ENCODE measurements at places on chromosomes 2 and 18.

DNA sequence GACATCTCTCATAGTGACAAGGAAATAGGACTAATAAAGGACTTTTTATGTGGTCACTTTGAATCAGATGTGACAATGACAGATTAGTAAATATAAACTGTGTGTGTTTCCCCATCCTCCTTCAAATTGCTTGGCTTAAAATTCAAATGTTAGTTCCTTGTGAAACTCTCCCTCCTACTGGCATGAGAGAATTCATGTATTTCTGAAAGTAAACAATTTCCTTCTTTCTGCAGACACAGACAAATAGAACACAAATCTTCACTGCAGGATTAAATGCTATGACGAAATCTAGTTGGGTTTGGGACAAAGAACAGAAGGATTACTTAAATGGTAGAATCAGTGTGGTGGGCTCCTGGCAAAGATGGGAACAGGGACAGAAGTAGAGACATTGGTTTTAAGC is 328.7 kb upstream of the FAM98A start:
- DNase-seq: no peak

DNA sequence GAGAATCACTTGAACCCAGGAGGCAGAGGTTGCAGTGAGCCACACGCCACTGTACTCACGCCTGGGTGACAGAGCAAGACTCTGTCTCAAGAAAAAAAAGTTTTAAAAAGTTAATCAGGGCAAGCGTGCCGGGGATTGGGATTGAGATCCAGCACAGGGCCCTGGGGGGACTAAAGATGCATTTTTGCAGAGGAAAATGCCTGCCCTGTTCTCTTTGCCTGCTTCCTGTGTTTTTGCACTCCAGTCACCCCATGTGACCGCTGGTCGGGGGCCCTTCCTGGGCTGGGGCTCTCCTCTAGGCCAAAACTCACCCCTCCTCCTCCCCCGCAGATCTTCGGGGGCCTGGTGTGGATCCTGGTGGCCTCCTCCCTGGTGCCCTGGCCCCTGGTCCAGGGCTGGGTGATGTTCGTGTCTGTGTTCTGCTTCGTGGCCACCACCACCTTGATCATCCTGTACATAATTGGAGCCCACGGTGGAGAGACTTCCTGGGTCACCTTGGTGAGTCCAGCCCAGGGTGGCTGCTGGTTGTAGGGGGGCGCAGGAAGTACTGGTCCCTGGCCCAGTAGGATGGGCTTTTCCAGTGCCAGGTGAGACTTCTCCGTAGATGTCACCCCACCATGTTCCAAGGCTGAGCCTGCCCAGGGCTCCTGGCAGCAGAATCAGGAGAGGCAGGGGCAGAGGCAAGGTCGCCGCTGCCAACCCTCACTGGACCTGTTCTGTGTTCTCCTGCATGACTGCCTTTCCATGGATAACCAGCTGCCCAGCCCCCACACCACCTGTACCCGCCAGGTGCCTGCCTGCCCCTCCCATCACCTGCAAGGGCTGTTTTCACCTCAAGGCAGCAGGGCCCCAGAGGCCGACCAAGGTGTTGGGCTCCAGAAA is 22.4 kb downstream of the MAL start:
- DNase-seq: no peak

- peak; percentile 30 for DNase-seq
Observed at GRCh38 chr2:239326831-239327535, 73.8 kb downstream of the HDAC4 start.

GRCh38 chr2:3692375-3692774 is 11.0 kb upstream of the DCDC2C start:
- no peak for DNase-seq

GRCh38 chr18:7482342-7482741 is 84.8 kb upstream of the PTPRM start:
- no peak for DNase-seq

DNA sequence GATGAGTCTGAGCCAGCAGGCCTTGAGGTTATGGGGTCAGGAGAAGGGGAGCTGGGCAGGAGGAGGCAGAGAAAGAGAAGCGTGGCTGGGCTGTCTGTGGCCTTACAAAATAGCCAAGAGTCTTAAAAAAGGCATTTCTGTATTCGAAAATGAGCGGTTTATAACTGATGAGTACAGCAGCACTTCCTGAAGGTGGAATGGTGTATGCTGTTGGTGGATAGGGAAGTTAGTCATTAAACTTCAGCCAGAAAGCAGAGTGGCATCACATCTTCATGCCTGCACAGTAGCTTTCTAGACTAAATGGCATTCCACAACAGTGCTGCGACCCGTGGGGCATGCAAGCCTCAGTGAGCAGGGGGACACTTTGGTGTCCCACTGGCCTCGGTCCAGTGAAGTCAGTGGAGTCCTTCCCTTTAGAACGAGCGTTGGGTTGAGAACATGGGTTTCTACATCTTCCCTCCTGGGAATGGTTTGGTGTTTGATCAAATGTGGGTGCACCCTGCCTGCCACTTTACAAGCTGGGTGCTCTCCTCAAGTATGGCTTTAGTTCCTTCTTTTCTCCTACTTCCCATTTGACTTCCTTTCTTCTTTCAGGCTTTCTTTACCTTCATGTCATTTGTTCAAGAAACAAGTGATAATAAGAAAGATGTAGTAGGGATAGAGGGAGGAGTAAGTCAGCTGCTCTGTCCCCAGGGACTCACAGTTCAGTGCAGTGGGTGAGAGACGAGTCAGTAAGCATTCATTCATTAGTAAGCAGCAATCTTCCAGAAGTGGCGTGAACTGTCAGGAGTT is 96.3 kb downstream of the ARMC9 start:
- DNase-seq: no peak

DNA sequence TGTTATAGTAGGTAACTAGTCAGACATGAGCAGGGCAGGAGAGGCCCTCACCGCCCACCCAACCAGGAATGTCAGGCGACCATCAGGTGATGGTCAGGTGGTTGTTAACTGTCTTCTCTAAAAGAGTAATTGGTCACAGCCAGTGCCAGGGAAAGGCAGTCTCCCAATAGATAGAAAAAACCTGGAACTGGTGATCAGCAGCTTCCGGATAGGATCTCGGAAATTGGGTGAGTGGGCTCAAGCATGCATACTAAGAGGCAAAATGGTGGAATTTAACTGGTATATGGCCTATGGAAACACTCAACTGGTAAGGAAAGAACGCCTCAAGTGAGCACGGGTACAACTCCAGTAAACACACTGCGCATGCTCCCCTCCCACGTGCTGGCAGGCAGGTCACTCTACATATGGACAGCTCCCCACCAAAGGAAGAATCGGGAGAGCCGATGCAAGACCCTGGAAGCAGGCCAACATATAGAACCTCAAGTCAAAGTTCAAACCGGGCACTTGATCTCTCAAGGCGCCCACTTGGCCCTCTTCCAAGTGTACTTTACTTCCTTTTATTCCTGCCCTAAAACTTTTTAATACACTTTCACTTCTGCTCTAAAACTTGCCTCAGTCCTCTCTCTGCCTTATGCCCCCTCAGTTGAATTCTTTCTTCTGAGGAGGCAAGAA is 43.5 kb upstream of the TMEM131 start:
- DNase-seq: no peak

GRCh38 chr2:24228470-24228869 is 53.6 kb downstream of the FAM228A start:
- no peak for DNase-seq

GRCh38 chr2:219626540-219626939 is 890 bp upstream of the SLC4A3 start:
- DNase-seq: no peak

- peak; percentile 39 for DNase-seq
Observed at GRCh38 chr2:226984750-226985582, 149.1 kb downstream of the RHBDD1 start.

- no peak for DNase-seq
Observed at GRCh38 chr2:171407030-171407675, 26.6 kb downstream of the METTL8 start.

- DNase-seq: no peak
Observed at GRCh38 chr18:9814431-9814830, 71.3 kb upstream of the TXNDC2 start.

GRCh38 chr2:170088776-170089175 is 89.2 kb upstream of the MYO3B start:
- no peak for DNase-seq

- no peak for DNase-seq
Observed at GRCh38 chr2:209696836-209697711, 74.6 kb upstream of the UNC80 start.

- no peak for DNase-seq
Observed at GRCh38 chr2:86233436-86233835, 34.2 kb downstream of the MRPL35 start.

GRCh38 chr2:15177103-15177502 is 384.0 kb downstream of the NBAS start:
- DNase-seq: peak; percentile 30

DNA sequence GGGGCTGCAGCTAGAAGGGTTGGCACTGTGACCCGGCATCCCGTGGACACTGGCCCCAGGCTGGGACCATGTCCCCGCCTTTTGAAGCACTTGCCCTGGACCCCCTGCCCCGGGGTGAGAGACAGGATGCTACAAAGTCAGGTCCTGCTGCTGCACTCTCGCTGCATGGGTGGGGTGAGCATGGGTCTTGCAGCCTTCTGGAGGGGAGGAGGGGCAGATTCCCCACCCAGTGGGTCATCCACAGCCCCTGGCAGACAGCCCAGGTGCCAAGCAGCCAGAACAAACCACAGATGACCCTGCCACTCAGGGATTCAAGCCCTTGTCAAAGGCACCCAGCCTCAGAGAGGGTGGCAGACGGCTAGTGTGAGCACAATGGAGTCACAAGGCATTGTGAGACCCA is 5.7 kb upstream of the NMUR1 start:
- no peak for DNase-seq

DNA sequence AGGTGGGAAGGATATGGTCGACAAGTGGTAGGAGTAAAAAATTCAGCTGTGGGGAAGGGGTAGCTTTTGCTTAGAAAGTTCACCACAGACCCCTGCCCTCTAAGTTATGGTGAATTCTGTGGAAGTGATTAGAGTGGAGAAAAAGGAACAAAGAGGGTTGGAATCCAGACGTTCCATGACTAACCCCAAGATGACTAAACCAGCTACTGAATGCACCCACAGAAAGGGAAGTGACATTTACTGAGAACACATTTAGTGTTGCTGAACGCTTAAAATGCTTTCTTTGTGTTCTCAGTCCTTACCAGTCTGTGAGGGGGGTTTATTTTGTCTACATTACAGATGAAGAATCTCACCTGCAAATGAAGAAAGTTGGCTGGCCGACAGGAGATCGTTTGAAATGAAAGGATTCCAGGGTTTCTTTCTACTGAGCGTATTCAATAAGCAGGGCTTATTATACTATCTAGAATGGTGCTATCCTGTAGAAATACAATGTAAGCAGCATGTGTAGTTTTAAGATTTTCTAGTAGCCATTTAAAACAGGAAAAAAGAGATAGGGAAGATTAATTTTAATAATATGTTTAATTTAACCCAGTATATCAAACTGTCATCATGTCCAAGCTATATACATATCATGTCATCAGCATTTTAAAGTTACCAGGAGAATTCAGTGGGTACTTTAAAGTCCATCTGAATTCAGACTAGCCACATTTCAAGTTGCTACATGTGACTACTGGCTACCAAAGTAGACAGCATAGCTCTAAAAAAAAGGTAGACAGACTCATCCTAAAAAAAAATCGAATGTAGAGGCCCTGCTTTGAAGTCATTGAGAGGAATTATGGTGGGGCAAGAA is 60.1 kb downstream of the LIMS1 start:
- DNase-seq: no peak

GRCh38 chr2:108910011-108910431 is 79.0 kb downstream of the EDAR start:
- DNase-seq: no peak

DNA sequence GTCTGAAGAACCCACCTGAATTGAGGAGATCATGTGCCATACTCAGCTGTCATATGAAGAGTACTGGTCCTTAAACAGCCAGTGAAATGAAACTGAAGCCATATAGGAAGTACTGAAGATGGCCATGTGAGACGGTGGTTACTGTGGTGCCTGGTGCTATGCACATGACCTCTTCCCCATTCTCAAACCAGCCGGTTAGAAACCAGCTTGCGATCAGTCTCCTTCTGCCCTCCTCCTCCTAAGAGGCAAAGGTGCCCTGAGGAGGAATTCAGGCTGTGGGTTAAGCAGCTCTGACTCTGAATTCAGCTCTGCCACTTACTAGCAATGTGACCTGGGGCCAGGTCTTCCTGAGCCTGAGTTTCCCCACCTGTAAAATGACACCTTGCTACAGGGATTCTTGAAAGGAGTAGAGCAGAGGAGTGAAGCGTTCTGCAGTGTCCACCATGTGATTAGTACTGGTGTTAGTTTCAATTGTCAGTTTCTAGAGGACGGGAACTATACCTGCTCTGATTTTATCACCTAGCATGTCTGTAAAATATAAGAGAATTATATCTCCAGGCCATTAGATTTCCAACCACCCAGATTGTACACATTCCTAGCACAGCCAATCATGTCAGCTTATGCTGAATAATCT is 5.1 kb downstream of the FECH start:
- DNase-seq: no peak

DNA sequence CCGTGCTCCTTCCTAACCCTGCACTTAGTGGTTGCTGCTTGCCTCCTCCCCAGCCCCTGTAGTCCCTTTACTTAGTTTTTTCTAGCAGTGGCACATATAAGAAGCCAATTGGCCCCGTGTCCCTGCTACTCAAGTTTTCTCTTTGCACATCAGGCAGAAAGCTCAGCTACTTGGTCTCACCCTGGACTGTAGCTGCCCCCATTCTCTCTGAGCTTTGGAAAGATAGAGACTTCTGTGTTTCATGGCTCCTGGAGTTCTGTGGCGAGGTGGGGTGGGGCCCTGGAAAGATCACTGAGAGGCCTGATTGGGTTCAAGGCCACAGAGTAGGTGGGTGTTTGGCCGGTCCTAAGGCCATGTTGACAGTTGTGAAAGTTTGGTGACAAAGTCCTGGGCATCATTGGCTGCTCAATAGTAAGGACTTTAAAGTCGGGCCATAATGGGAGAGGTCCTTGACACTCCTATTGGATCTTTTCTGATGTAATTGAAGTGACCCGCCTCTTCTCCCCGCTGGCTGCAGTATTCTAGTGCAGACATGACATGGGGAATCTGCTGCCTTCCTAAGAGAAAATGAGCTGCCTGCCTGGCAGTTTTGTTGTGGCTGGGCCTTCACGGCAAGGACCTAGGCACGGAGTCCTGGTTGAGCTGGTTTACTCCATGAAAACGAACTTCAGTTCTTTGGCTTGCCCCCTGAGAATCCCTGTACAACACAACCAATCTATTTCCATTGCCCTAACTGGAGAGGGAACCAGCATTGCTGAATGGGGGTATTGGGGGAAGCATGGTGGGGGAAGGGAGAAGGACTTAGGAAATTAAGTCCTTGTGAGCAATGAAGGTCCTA is 26.2 kb upstream of the CYP27A1 start:
- DNase-seq: no peak

GRCh38 chr2:197360744-197361156 is 50.2 kb upstream of the ANKRD44 start:
- no peak for DNase-seq

DNA sequence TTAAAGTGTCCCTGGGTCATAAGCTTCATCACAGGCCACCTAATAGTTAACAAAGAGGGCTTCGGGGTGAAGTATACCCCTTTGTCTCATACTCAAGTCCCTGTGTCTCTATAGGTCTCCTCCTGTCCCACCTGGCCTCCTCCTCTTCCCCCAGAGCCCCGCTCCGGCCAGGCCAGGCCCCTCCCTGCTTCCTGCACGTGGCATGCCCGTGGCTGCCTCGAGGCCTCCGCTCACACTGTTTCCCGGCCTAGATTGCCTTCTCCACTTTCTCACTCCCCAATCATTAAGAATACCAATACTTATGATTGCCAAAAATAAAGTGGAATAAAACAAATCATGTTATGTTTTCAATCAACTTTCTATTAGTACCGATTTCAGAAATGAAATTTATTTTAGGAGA is 18.8 kb downstream of the SMYD1 start:
- no peak for DNase-seq
